ENCODE measurements at places on chromosomes 6 and 20. TPM values are rescaled to one million over a fixed set of nuclear protein-coding genes. Genes with fewer than 3 reads are reported as not detected.
A peak's percentile ranks its signal among the peaks of the same experiment; 100 is the strongest.

DNA sequence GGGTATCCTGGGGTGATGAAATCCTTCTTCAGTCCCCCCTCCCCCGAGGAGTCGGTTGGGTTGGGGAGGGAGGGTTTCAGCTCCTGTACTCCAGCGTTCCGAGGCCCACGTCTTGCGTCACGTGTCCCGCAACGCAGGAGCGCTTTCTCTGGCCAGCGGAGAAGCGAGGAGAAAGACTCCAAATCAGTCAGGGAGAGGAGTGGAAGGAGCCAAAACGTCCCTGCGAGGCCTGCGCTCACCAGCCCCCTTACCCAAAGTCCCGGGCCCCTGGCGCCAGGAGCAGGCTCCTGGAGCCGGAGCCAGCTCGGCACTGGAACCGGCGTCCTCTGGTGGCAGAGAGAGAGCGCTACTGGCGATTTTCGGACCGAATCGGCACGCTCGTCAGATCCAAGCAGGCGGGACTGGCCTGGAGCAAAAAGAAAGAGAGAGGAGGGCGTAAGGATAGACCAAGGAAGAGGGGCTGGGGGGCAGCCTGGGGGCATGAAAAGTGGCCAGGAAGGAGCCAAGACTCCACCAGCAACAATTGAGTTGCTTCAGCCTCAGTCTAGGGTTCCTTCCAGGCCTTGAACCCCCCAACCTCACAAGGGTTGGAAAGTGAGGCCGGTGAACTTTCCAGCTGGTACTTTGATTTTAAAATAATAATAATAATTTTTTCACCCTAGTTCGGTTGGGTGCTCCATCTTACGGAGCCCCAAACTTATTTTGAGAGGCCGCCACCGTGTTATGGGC is at the start of gene GNAS:
TSS of gene GNAS (plus strand) at position 174 of the 729 bp plus-strand sequence.
- DNase-seq = peak; percentile 60
- H3K4me3 ChIP-seq = peak within 1 kb of the TSS; percentile 60
- peaks cover 42% of the 10 kb centered on the region for H3K27me3 ChIP-seq
- no peaks in the 10 kb centered on the region for H3K36me3 ChIP-seq

- H3K27me3 ChIP-seq = no peaks in the 10 kb centered on the region
- no peaks in the 10 kb centered on the region for H3K36me3 ChIP-seq
- H3K4me1 ChIP-seq = peaks cover 2% of the 10 kb centered on the region
- H3K27ac ChIP-seq = no peak overlapping the region
- H3K4me3 ChIP-seq = no peak overlapping the region
Observed at GRCh38 chr6:170177772-170178560, 112.9 kb downstream of the DLL1 start.

DNA sequence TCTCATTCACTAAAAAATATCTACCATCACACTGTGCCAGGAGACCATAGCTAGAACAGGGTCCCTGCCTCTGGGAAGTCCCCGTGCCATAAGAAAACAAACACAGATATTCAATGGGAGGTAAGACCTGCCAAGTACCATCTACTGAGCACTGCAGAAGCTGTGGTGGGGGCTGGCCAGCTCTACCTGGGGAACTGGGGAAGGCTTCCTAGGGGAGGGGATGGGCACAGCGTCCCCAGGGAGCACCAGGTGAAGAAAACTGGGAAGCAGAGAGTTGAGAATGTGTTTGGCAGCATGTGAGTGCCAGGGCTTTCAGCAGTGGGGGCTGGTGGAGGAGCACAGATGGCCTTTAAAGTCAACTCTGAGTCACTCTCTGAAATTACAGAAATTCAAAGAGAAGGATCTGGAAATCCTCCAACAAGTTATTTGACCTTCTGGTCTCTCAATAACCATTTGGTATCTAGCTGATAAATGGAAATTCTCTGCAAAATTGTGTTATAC is 85.2 kb downstream of the SHLD1 start:
- peaks cover 6% of the 10 kb centered on the region for H3K4me1 ChIP-seq
- H3K4me3 ChIP-seq = no peak overlapping the region
- H3K27ac ChIP-seq = no peak overlapping the region

GRCh38 chr6:24117021-24117420 is 9.0 kb upstream of the NRSN1 start:
- no peak overlapping the region for H3K4me3 ChIP-seq
- no peak for DNase-seq
- no peak overlapping the region for H3K27ac ChIP-seq
- H3K36me3 ChIP-seq = no peaks in the 10 kb centered on the region

- H3K4me1 ChIP-seq = no peaks in the 10 kb centered on the region
- no peak overlapping the region for H3K4me3 ChIP-seq
- H3K27ac ChIP-seq = no peak overlapping the region
- no peaks in the 10 kb centered on the region for H3K27me3 ChIP-seq
Observed at GRCh38 chr6:63785006-63785405, 149.4 kb downstream of the PHF3 start.

TRIM31 gene
- not detected for total RNA-seq

DNA sequence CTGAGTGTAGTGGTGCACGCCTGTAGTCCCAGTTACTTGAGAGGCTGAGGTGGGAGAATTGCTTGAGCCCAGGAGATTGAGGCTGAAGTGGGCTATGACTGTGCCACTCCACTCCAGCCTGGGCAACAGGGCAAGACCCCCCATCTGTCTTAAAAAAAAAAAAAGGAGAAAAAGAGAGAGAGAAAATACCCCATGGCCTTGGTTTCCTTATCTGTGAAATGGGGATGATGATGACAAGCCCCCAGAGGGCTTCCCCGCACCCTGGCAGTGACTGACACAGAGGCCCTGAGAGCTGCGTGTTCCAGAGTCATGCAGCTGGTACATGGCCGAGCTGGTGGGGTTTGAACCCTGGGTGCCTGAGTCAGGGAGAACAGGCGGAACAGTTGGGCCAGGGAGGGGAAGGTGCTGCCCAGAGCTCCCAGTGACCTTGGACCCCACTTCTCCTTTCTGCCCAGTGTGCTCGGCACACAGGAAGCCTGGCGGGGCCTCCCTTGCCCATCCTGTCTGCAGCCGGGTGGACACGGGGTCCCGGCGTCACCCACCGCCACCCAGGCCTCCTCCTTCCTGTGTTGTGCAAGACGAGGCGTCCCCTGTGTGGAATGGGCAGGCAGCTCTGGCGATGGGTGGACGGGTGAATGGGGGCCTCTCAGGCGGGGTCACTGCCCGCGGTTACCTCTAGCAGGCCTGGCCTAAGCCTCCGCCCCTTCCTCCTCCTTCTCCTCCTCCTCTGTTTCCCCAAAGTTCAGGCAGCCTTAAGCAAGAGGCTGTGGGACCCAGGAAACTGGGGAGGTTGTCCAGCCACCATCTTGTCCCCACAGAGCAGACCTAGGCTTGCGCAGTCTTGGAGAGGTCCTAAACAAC is 84.2 kb downstream of the CEBPB start:
- no peaks in the 10 kb centered on the region for H3K27me3 ChIP-seq
- H3K4me1 ChIP-seq = no peaks in the 10 kb centered on the region
- no peaks in the 10 kb centered on the region for H3K36me3 ChIP-seq
- H3K4me3 ChIP-seq = no peak overlapping the region

GRCh38 chr6:133891149-133891926 is 2.4 kb downstream of the TCF21 start:
- peak overlapping the region; percentile 97 for H3K27ac ChIP-seq
- peaks cover 49% of the 10 kb centered on the region for H3K36me3 ChIP-seq

GRCh38 chr6:95866732-95867131 is 149.0 kb upstream of the FUT9 start:
- H3K4me1 ChIP-seq = no peaks in the 10 kb centered on the region
- no peak for DNase-seq
- H3K4me3 ChIP-seq = no peak overlapping the region

DNA sequence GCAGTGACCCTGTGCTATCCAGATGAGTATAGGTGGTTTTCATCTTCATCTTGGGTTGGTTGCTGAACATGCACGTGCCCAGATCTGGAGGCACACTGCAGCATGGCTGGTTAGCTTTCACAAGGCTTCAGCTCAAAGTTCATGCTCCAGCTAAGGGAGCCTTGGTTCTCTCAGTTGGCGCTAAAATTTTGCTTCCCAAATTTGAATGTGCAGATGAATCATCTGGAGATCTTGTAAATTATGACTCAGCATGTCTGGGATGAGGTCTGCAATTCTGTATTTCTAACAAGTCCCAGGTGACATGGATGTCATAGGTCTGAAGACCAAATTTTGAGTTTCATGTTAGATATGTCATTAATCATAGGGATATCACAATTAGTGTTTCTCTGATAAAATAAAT is 230.8 kb downstream of the FOXA2 start:
- H3K27me3 ChIP-seq = no peaks in the 10 kb centered on the region
- no peaks in the 10 kb centered on the region for H3K36me3 ChIP-seq
- no peak overlapping the region for H3K4me3 ChIP-seq
- no peaks in the 10 kb centered on the region for H3K4me1 ChIP-seq
- no peak overlapping the region for H3K27ac ChIP-seq

EYS gene
- under 0.01 TPM for total RNA-seq

GRCh38 chr6:20197251-20197650 is 15.0 kb downstream of the MBOAT1 start:
- no peaks in the 10 kb centered on the region for H3K27me3 ChIP-seq
- no peaks in the 10 kb centered on the region for H3K4me1 ChIP-seq
- H3K4me3 ChIP-seq = no peak overlapping the region

ANKRD66 gene
- total RNA-seq = not detected

DNA sequence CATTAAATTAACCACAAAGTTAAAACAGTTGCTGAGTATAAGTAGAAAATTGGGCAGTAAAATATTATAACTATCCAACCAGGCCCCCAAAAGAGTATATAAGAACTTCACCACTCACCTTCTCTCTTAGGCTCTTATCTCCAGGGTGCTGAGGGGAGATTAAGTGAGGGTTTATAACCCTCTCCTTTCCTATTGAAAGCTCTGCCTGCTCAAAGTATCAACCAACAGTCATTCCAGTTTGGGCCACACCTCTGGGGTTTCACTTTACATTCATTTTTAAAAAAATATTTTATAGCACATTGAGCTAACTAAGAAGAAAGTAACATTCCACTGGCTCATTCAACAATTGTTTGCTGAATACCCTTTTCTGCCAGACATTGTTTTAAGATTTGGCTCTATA is 22.1 kb downstream of the GSTA4 start:
- no peak overlapping the region for H3K27ac ChIP-seq
- no peaks in the 10 kb centered on the region for H3K36me3 ChIP-seq
- no peaks in the 10 kb centered on the region for H3K27me3 ChIP-seq
- no peaks in the 10 kb centered on the region for H3K4me1 ChIP-seq
- H3K4me3 ChIP-seq = no peak overlapping the region

Data from IMR-90 (cell line).